ENCODE measurements at places on chromosomes 7 and 10.

DNA sequence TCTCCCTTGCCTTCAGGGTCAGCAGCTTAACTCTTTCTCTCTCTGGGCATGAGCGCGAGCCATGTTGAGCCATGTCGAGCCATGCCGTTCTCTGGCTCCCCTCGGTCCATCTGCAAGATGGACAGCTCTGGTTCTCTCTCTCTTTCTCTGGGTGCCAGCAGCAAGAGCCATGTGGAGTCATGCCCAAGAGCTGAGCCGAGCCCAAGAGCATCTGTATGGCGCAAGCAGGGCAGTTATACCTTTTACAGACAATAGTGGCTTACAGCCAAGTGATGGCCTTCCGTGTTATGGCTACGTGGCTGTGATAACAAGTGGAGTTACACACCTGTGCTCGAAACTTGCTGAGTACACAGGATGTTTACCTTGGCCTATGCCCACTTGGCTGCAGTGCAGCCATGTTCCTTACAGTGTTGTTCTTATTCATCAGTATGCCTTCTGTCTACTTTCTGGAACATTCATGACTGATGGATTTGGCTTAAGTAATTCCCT is 327.7 kb downstream of the GLRX3 start:
- DNase-seq, result no peak

GRCh38 chr10:126663328-126663727 is 7.2 kb downstream of the C10orf90 start:
- no peak for DNase-seq

- no peak for DNase-seq
These were observed 7.3 kb upstream of the FOXL3 start for GRCh38 chr7:282621-283020.

GRCh38 chr10:133255323-133255722 is 17.7 kb downstream of the VENTX start:
- DNase-seq, result no peak

- no peak for DNase-seq
These were observed 127.5 kb upstream of the PLXNA4 start for GRCh38 chr7:132703742-132704141.

- DNase-seq, result no peak
These were observed 220.8 kb upstream of the PHYHIPL start for GRCh38 chr10:58955615-58956014.

GRCh38 chr10:110502851-110503301 is 5.2 kb downstream of the DUSP5 start:
- peak; percentile 16 for DNase-seq

DNA sequence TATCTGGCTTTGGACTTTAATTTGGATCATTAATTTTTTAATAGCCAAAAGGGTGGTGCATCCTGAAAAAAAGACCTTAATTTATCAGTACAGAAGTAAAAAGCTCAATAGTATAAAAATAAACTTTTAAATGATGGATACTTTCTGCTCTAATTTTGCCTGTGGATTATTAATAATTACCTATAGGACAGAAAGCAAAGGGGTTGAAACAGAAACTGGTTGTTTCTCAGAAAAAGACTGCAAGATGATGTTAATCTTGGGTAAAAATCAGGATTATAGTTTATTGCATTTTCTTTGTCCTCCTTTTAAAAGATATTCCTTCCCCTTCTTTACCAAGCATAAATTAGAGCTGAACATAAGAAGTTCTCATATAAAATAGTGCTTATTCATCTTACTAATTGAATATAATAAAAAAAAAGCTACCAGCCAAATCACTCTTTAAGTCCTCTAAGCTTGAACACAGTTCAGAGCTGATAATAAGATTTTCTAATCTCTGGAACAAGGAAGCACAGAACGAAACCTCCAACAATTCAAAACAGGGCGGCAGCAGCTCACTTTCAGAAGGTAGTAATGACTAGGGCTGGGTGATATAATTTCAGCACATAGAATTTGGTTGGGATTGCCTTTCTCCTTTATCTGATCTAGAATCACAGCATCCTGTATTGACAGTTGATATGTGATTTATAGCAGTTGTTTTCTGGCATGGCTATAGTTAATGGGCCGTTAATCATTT is 8.1 kb upstream of the GPR85 start:
- DNase-seq, result no peak

DNA sequence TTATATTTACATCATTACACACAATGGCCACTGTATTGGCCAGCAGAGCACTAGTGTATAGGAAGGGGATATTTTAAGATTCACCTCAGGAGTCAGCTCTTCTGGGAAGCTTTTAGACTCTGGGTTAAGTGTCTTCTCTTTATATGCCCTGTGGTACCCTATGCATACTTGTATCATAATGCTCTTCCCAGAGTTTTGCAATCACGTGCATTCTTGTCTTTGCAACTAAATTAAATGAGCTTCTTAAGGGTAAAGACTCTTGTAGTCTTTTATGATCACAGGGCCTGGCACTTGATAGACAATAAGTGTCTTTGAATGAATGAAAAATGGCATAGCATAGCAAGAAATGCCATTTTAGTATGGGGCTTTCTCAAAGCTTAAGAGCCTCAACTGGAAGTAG is 35.4 kb upstream of the ARMS2 start:
- DNase-seq, result no peak

DNA sequence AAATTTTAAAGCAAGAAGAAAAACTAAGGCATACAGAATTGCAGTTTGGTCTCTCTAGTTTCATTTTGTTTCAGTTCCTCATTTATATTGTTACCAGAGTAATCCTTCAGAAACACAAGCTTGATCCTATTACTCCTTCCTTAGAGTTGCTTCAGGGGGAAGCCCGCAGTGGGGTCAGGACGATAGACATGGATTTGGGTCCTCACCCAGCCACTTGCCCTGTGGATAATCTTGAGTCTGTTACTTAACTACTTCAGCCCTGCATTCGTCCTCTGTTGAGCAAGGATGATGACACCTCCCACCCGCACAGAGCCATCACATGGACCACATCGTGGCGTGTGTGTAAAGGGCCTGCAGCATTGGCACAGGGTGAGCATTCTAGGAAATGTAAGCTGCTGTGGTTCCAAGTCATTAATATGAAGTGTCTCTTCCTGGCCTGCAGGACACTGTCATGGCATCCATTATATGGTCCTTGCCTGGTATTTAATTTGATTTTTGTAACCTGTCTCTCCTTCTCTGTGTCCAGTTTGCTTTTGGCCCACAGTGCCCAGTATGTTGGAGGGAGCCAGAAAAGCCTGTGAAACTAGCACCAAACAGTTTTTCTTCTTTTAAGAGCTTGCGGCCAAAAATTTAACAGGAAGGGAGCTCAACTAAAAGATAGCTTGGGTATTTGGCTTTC is 111.2 kb downstream of the EEPD1 start:
- DNase-seq, result no peak

GRCh38 chr7:120856621-120857352 is 1.2 kb downstream of the TSPAN12 start:
- no peak for DNase-seq

DNA sequence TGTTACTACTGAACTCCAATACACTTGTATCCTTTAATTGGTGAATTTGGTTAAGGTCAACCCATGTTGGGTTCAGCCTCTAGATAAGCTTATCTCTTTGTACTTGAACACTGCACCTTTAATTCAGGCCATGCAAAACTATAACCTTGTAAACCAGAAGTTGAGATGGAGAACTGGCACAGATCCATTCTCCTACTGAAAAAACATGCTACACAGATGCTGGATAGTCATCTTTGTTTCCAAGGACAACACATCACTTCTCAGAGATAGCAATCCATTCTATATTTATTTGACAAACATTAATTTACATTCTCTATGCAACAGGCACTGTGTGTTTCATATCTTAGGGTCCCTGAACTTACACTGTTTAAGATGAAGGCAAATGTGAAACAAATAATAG is 2.9 kb upstream of the CDK14 start:
- DNase-seq, result no peak

DNA sequence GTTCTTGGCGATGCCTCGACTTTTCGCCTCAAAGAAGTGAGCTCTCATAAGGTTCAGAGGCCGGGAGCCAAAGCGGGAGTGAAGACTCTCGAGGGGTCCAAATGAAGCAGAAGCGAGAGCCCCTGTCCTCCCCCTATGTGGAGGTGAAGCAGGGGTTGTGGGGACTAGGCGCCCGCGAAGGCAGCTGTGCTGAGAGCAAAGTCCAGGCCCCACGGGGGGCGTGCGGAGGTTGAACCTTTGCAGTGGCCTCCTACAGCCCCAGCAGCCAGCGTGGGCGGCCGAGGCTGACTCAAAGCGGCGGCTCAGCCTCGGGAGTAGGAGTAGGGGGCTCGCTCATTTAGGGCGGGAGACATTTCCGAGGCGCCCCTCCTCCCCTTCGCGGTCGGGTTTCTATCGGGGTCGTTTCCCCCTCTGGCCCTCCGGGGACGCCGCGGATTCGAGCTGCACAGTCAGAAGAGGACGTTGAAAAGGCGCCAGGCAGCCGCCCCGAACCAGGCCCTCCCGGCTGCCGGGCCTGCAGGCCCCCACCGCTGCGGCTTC is 553 bp upstream of the ADD3 start:
- no peak for DNase-seq

GRCh38 chr7:28165961-28166955 is 14.3 kb downstream of the JAZF1 start:
- DNase-seq, result no peak

DNA sequence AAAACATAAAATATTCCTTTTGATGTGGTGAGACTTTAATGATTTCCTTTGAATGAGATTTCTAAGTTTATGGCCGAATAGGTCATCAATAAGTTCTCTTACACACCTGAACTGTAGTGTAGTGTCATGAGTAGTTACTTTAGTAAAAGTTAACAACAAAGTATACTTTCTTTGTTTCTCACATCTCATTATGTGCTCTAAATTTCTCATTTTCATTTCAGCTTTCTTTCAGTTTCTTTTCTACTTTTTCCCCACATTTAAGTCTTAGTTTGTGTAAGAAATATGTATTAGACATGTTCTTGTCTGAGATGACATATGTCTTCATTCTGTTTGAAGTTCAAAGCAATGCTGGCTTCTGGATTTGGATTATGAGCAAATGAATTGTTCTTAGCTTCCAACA is 348.1 kb downstream of the ANKRD7 start:
- DNase-seq, result no peak

- no peak for DNase-seq
These were observed 141.7 kb upstream of the ITGB1 start for GRCh38 chr10:33099748-33100147.

GRCh38 chr10:662223-662605 is 27.3 kb downstream of the DIP2C start:
- DNase-seq, result peak; percentile 27

DNA sequence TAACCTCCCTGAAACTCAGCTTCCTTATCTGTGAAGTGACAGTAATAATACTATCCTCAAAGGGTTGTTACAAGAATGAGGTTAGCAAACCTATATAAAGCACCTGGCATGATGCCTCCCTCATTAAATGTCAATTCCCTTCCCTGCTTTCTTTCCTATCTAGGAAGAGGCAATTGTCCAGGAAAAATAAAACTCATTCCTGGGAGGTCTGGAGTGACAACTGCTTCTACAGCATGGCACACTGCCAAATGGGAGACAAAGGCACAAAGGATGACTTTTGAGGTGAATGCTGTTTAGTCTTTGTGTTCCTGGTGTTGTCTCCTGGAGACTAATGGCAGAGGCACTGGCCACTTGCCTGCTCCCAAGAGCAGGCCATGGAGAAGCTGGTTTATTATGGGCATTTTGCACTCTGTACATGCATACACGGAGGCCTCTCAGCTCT is 32.2 kb upstream of the PDE1C start:
- peak; percentile 88 for DNase-seq

- no peak for DNase-seq
These were observed 1502.8 kb upstream of the LRRTM3 start for GRCh38 chr10:65423043-65423442.

- no peak for DNase-seq
These were observed 10.8 kb downstream of the NKX6-2 start for GRCh38 chr10:132774902-132775863.

- no peak for DNase-seq
These were observed 4.3 kb upstream of the ELFN1 start for GRCh38 chr7:1665549-1666316.

DNA sequence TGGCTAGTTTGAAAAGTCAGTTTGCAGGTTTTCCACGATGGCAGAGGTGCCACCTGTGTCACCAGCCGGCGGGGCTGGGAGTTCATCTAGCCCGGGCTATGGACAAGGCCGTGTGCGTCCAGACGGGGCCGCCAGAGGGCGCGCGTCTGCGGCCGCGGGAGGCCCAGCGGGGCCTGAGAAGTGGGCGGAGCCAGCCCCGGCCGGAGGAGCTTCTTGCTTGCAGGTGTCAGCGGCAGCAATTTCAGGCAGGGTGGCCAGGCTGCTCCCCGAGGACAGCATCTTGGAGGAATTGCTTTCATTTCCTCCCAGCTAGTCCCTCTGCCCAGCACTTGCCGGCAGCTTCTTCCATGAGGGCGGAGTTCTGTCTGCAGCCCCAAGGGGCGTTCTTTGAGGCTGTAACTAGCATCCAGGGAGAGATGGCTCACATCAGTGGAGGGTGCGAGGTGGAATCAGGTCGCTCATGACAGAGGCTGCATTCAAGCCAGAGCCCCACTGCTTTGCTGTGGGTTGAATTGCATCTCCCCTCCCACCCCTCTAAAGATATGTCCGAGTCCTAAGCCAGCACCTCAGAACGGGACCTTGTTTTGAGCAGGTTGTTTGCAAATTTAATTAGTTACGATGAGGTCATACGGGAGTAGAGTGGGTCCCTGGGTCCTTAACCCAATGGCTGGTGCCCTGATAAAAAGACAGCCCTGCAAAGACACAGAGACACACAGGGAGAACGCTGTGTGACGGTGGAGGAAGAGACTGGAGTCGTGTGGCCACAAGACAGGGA is 85.9 kb upstream of the MKI67 start:
- peak; percentile 61 for DNase-seq

DNA sequence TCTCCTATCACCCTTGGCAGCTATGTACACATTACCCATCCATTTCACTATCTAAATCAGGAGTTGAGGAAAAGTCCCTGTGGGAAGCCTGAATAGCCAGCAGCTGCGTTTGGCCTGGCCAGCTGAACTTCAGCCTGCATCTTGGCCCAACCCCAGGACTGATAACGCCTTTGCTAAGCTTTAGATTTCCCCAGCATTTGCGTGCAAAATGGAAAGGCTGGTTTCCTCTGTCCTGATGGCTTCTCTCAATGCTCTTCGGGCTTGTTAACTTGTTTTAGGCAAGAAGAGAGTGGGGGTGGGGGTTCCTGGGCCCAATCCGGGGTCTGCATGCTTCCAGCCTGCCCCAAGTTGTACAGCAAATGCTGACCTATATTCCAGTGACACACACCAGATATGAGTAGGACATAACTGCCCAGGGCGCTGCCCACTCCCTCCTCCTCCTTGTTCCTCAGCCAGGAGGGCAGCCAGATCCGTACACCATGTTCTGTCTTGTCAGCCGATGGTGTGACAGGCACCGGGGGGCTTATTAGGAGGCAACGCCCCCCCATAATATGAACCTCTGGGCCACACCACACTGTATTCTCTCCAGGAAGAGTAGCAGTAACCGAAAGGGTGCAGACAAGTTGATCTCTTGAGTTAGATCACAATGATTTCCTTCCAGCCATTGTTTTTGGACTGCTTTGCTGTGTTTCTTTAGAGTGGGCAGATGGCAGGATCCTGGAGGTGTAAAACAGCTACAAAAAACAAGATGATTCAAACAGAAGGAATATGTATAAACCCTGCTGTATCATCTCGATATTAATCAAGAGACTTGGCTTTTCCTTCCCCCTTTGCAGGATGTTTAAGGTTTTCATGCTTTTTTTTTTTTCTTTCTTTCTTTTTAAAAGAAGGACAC is 339.0 kb downstream of the RNLS start:
- no peak for DNase-seq

- DNase-seq, result no peak
These were observed 85.9 kb downstream of the COBL start for GRCh38 chr7:51230723-51231122.

All from NCI-H1105 (cell line).